ENCODE measurements at places on chromosomes 13 and 19.

DNA sequence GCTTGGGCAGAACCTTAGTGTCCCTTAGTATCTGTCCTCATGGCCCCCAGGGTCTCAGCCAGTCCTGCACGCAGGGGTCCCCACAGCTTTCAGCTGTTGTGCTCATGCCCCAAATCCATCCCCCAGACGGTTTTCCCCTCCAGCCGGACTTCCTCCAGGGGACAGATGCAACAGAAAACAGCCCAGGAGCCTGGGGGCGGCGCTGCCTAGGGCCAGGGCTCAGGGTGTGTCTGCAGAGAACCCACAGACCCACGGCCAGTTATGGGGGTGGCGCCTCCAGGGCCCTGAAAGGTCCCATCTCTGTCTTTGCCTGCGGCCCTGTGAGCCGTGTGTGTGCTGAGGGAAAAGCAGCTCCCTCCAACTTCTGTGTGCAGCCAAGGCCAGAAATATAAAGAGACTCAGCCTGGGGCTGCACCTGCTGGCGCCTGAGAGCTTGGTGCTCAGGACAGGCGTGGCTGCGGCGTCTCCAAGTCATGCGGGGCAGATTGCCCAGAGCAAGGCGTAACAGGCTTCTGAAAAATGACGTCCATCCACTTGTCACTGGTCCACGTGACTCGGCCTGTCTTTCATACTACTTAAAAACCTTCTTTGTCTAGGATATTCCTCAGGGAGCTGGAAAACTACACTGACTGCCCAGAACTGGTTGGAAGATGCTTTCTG, 22.1 kb upstream of the F7 start:
- no peak for DNase-seq

DNA sequence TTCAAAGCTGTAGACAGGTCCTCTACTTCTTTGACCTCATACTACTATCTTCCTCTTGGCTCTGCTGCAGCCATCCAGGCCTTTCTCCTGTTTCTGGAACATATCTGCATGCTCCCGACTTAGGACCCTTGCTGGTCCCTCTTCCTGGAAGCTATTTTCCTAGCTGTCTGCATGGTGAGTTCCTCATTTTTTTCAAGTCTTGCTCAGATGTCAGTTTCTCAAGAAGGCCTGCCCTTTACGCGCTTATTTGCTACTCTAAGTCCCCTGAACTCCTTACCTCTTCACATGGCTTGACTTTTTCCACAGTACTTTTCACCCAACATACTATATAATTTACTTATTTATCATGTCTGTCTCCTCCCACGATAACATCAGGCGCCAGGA, 31.4 kb downstream of the DNAJC3 start:
- DNase-seq = no peak

DNA sequence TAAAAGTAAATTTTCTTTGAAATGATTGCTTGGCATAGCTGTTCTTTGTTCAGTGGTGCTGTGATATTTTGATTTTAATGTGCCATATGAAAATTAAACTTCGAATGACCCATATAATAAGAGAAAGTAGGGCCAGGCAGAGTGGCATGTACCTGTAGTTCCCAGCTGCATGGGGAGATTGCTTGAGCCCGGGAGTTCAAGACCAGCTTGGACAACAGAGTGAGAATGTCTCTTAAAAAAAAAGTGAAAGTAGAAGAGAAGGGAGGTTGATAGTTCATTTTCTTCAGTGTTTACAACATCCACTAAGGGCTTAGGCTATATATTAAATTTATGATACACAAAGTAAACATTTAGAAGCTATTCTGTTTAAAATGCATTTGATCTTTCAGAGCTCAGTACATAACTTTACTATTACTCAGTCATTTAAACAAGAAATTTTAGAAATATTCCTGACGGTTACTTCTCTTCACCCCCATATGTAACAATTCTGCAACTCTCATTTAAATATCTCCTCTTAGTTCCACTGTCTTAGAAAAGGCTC, 17.2 kb upstream of the RFC3 start:
- no peak for DNase-seq

GRCh38 chr19:18461471-18461870, 23.5 kb upstream of the ISYNA1 start:
- no peak for DNase-seq

DNA sequence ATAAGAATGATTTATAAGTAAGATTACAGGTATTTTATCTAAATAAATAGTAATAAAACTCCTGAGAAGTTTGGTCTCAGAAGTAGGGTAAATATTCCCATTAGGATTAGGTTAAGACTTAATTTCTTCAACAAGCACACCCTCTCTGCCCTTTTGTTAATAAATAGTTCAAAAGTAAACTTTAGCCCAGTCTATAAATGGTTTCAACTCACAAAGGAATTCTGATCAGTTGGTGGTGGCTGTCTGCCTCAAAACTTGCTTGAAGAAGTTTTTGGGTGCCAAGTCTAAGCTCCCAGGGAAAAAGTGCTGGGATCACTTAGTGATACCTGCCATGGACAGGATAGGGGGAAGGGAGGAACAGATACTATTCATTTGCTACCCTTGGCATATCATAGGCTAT, 22.9 kb downstream of the MBNL2 start:
- DNase-seq = no peak

DNA sequence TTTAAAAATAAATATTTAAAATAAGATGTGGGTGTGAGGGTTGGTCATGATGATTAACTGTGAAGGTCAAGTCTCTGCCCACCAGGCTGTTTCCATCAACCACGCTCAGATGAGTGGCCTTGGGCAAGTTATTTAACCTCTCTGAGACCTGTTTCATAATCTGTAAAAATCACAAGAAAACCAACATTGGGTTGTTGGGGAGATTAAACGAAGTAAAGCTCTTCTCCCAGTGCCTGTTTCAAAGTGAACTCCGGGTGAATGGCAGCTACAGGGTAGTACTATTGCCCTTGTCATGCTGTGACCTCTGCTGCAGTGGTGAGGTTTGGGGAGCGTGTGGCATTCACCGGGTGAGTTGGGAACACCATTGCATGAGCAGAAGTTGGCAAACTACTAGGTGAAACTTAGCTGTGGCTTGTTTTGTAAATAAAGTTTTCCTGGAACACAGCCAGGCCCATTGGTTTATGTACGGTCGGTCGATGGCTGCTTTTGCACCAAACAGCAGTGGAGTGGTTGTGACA, 153.2 kb downstream of the USP12 start:
- no peak for DNase-seq

- DNase-seq = no peak
Observed at GRCh38 chr13:52882785-52883184, 34.3 kb upstream of the PCDH8 start.

- DNase-seq = no peak
Observed at GRCh38 chr13:60765700-60766411, 368.8 kb downstream of the TDRD3 start.

DNA sequence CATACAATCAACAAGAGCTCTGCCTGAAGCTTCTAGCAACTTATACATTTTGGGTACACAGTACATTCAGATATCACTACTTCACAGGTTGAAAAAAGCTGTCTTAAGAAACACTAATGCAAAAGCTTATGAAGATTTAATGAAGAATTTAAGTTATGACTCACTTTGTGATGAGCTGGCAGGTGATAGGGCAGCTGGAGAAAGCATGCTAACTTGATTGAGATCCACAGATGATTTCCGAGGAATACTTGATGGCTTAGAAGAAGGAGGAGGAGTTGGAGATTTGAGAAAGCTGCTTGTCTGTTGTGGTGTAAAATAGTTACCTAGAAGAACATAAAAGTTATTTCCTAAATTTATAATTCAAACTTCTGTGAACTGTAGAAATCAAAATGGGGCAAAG, 23.3 kb downstream of the EXOSC8 start:
- no peak for DNase-seq

DNA sequence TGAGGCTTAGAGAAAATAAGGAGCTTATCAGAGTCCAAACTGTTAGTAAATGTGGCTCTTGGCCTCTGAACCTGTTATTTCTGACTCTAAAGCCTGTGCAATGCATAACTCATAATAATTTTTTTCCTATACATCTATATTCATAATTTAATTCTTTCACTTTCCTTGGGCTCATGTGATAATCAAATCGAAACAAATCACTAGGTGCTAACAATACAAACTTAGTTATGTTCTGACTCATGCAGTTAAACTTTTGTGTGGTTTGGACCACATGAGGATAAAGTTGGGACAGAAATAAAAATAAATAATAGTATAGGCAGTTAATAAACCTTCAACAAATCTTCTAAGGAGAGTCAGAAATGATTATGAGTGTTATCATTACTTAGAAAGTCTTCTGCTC, 1629.0 kb downstream of the OLFM4 start:
- DNase-seq = no peak

- DNase-seq = no peak
Observed at GRCh38 chr19:38209671-38210457, 14.2 kb downstream of the DPF1 start.

- no peak for DNase-seq
Observed at GRCh38 chr19:3159565-3159964, 19.0 kb upstream of the S1PR4 start.

- no peak for DNase-seq
Observed at GRCh38 chr13:91185294-91185863, 162.1 kb upstream of the MIR17HG start.

GRCh38 chr19:30719189-30719998, 347.2 kb downstream of the ZNF536 start:
- DNase-seq = no peak

GRCh38 chr19:38813323-38813722, 578 bp upstream of the LGALS4 start:
- DNase-seq = no peak

DNA sequence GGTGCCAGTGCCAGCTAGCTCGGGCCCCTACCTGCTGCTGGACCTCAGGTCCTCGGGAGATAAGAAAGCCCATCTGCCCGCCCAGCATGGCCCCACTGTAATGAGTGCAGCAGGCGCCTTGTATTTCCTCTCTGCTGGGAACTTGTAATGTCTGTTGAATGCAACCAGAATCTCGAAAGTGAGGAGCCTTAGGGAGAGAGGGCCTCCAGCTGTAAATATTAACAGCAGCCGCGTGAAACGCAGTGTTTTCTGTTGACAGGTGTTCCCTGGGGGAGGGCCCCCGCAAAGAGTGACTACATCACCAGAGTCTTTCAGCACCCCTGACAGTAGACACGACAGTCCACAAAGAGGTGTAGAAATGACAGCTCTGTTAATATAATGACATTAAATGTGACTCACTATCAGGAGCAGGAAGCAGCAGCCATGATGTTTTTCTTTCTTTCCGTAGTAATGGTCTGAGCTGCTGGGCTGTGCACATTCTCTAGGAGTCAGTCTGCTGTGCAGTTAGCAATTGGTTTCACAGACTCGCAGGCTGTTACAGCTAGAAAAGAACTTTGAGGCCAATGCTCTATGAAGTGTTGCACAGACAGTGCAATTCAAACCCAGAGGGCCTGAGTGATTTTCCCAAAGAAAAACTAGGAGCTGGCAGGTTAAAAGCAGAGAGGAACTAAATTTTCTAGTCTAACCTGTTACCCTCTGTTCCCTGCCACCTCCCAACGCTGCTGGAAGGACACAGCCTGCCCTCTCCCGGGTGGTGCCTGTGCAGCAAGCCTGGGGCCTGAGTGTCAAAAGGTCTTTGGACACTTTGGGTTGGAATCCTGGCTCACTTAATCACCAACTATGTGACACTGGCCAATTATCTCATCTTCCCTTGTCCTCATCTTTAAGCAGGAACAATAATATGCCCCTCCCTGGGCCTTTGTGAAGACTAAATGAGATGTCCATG, 58.6 kb upstream of the WASF3 start:
- DNase-seq = no peak

DNA sequence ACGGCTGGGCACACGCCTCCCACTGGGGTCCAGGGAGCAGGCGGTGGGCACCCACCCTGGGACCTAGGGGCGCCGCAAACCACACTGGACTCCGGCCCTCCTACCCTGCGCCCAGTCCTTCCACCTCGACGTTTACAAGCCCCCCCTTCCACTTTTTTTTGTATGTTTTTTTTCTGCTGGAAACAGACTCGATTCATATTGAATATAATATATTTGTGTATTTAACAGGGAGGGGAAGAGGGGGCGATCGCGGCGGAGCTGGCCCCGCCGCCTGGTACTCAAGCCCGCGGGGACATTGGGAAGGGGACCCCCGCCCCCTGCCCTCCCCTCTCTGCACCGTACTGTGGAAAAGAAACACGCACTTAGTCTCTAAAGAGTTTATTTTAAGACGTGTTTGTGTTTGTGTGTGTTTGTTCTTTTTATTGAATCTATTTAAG, 1.6 kb downstream of the JUNB start:
- no peak for DNase-seq

DNA sequence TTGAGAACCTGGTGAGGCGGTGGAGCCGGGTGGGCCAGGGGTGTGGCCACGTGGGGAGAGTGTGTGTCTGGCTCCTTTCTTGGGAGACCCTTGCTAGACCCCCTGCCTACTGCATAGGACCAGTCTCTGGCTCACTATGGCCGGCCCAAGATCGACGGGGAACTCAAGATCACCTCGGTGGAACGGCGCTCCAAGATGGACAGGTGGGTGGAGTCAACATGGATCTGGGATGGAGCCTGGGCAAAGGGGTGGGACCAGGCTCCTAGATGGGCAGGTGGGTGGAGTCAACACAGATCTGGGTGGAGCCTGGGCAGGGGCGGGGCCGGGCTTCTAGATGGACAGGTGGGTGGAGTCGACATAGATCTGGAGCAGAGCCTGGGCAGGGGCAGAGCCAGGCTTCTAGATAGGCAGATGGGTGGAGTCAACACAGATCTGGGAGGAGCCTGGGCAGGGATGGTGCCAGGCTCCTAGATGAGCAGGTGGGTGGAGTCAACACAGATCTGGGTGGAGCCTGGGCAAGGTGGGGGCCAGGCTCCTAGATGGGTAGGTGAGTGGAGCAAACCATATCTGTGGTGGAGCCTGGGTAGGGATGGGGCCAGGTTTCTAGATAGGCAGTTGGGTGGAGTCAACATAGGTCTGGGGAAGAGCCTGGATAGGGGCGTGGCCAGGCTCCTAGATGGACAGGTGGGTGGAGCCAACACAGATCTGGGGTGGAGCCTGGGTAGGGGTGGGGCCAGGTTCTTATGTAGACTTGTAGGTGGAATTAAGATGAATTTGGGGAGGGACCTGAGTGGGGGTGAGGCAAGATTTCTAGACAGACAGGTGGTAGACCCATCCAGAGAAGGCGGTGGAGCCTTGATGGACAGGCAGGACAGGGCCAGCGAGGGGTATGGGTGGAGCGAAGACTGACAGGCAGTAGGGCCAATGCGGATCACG, 56.5 kb downstream of the VAV1 start:
- DNase-seq = peak; percentile 13

DNA sequence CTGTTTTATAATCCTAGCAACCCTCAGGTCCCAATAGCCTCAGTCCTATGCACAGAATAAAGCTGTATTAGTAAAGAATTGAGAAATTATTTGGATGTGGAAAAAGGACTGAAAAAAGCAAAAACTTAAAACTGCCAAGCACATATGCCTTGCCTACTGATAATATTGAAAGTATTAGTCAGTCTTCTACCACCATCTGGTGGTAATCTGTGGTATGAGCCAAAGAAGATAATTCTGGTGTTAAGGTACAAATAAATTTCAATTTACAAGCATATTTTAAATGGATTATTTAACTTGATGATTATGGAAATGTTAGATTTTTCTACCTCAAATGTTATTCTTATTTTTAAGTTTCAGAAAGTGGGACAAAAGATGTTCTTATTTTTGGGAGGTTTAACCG, 460.3 kb upstream of the KLHL1 start:
- DNase-seq = no peak

Measured in stimulated activated CD4-positive, alpha-beta T cell treated with anti-CD3 and anti-CD28 coated beads, Interleukin-12 subunit alpha, Interleukin-12 subunit beta, amount 100 ng/mL, for 4 hours (primary cell).